NCI-H146 (cell line): ENCODE measurements at places on chromosomes 6 and 20.

DNA sequence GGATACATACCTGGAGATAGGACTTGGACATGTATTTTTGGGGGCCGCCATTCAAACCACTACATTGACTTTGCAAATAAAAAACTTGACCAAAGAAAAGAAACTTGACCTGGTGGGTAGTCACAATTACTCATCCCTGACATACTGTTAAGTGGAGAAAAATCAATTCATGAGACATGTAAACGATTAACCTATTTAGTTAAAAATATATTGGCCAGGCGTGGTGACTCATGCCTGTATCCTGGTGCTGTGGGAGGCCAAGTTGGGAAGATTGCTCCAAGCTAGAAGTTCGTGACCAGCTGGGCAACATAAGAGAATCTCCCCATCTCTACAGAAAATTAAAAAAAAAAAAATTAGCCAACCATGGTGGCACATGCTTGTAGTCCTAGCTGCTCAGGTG, 2.5 kb upstream of the SRSF12 start:
- no peak for DNase-seq

DNA sequence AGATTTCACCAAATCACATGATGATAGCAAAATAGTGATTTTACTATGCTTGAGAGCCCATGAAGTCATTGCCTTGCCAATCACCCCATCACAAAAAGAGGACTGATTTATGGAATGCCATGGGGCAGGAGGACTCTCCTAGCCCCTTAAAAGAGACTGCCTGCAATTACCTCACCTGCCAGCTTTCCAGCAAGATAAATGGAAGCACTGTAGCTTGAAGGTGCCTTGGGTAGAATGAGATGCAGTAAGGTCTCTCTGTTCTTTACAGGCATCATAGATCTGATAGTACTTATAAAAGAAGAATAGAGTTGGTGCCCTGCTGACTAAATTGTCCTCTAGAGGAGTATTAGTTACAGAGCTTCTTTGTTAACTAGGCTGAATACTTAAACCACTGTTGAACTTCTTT, 242.3 kb downstream of the TMEM242 start:
- DNase-seq, result peak; percentile 63

DNA sequence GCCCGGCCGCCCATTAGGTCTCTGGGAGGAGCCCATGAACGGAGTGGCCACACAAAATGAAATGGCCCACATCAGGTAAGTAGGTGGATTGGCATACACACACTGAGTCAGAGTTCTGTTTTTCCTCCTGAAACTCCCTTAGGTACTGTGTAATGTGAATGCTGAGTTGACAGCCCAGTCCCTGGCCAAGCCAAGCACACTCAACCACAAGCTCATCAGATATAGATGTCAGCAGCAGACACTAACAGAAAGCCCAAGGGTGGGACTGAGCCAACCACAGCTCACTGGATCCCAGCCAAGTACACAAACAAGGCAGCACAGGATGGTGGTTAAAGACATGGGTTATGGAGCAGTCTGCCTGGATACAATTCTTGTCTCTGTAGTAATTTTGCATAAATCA, 403.4 kb downstream of the GJA1 start:
- DNase-seq, result no peak

DNA sequence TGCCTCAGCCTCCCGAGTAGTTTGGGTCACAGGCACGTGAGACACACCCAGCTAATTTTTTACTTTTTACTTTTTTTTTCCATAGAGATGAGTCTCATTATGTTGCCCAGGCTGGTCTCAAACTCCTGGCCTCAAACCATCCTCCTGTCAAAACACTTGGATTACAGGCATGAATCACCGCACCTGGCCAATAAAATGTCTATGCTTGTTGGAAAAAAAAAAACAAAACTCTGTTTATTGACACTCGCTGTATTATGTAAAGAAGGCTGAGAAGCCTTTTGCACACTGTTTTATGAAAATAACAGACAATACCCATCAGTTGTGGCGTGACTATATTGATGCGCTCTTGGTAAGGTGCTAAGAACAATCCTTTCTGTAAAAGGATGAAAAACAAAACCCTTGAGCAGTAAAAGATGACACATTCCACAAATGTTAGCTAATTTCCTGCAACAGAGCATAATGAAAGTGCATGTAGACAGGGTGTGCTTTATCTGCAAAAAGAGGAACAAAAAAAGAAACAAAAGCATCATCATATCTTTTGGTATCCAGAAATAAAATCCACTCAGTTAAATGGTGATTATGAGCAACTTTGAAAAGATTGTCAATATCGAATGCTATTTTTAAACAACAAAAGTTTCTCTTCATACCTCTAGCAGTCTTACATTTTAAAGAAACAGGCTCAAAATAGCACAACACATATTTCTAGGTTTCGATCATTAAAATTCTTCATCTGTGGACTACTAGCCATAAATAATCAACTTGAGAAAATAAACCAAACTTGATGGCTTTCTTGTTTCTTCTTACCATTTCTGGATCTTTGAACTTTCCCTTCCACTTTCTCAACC, 108.3 kb upstream of the PHACTR1 start:
- no peak for DNase-seq

GRCh38 chr6:21608601-21609000, 15.1 kb downstream of the SOX4 start:
- no peak for DNase-seq
